Brain (organoid and tissue), 16 donors: ENCODE measurements at places on chromosomes 5 and 9. TPM values are rescaled to one million over a fixed set of nuclear protein-coding genes. Genes with fewer than 3 reads are reported as not detected.
A peak's percentile ranks its signal among the peaks of the same experiment; 100 is the strongest.

GRCh38 chr5:50947906-50948683 lies 281.7 kb downstream of the PARP8 start:
- peak; percentile 27 for DNase-seq

DNA sequence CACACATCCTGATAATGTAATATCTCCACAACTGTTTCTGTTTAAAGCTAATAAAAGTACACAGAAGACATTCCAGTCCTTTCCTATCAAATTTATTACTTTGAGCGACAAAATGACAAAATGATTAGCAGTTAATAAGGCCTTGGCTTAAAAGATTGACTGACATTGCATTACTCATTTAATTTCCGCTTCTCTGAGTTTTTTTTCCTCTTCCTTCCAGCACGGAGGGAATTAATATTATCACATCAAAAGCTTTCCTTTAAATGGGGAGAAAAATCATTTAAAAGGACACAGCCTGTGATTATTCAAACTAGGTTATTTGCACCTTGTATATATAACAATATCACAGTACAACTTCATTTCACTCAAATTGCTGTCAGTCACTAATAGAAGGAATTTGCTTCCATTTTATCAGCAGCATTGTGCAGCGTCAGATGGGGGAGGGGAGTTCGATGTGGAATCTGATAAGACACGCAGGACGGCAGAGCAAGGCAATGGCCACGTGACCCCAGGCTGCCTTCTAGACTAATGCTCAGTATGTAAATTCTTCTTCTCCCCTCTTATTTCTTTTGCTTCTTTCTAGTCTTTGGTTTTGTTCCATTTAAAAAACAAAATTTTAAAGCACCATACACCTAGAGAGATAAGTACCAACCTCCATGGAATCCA lies 400.5 kb downstream of the IRX1 start:
- DNase-seq: no peak

TCF7 gene
- 5.9 TPM for polyA plus RNA-seq

SEC61B gene
- polyA plus RNA-seq: 249 TPM
